ENCODE measurements at places on chromosomes 13 and 19. TPM values are rescaled to one million over a fixed set of nuclear protein-coding genes. Genes with fewer than 3 reads are reported as not detected.

GRCh38 chr19:1047696-1048147 lies 7.8 kb downstream of the ABCA7 start:
- no peak overlapping the region for H3K4me3 ChIP-seq
- H3K4me1 ChIP-seq: no peaks in the 10 kb centered on the region
- no peak overlapping the region for H3K27ac ChIP-seq
- no peaks in the 10 kb centered on the region for H3K27me3 ChIP-seq
- DNase-seq: no peak

GRCh38 chr13:97221046-97221445 lies 1.1 kb upstream of the MBNL2 start:
- DNase-seq: no peak
- H3K4me1 ChIP-seq: no peaks in the 10 kb centered on the region
- no peaks in the 10 kb centered on the region for H3K27me3 ChIP-seq
- H3K27ac ChIP-seq: peak overlapping the region; percentile 94

DNA sequence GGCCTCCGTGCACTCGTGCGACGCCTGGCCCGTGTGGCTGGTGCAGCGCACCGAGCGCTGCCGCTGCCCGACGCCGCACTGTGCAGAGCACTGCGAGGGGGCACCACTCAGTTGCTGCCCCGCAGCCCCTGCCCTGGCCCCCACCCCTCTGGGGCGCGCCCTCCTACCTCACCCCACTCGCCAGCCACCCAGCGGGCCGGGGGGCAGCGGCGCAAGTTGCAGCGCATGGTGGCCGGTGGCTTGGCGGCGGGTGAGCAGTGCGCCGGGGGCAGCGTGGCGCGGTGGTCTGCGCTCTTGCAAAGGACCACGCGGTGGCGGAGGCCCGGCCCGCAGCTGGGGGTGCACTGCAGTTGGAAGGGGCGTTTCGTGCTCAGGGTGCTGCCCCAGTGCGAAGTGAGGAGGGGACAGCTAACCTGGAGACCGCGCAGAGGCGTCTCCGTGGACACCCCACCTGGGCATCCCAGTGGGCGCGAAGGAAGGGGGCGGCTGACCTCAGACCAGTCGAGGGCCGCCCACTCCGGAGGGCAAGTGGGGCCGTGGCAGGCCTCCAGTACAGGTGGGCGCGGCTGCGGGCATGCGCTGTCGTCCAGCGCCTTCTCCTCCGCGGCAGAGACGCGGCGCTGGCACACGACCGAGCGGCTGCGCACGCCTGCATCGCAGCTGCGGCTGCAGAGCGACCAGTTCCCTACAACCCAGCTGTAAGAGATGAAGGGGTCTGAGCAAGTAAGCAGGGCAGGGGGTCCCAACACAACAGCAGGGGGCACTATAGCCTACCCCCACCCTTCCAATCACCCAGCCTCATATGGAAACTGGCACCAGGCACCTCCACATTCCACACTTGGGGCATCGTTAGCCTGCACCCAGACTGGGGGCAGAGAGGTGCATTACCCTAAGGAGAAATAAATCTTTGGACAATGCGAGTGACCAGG lies 8.0 kb upstream of the MYO1F start:
- no peak overlapping the region for H3K27ac ChIP-seq
- peaks cover 7% of the 10 kb centered on the region for H3K36me3 ChIP-seq
- DNase-seq: no peak

DNA sequence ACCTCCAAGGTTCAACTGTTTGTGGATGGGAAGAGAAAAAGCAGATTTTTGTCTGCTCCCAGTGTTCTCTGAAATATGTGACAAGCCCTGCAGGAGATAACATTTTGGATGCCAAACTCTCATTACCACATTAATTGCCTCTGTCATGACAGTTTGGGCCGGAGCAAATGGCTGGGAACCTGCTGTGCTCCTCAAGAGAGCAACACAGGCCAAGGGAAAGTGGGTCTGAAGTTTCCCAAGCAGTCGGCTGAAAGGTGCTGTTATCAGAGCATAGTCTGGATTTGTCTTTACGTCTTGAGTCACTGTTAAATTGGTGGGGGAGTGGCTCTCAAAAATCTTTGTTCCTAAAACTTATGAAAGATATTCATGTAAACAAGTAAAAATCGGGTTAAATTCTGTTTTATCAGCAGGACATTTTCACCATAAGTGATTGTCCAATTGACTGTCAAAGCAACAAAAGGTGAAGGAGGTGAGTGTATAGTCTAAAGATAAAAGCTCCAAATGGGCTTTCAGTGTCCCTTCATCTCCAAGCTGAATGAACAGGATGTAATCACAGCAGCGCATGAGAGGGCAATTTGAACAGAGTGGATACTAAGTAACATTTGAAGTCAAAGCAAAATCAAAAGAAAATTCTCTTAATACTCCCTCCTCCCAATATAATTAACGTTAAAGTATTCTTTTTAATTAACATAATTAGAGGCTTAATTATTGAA lies 844.8 kb downstream of the PCDH17 start:
- no peaks in the 10 kb centered on the region for H3K27me3 ChIP-seq
- no peaks in the 10 kb centered on the region for H3K36me3 ChIP-seq
- H3K27ac ChIP-seq: no peak overlapping the region
- no peak for DNase-seq
- no peak overlapping the region for H3K4me3 ChIP-seq

GRCh38 chr13:76329866-76330580 lies 556.2 kb downstream of the KCTD12 start:
- H3K36me3 ChIP-seq: no peaks in the 10 kb centered on the region
- H3K4me3 ChIP-seq: no peak overlapping the region
- no peaks in the 10 kb centered on the region for H3K27me3 ChIP-seq
- H3K27ac ChIP-seq: no peak overlapping the region
- no peaks in the 10 kb centered on the region for H3K4me1 ChIP-seq
- no peak for DNase-seq

GRCh38 chr13:90535421-90535820 lies 812.1 kb upstream of the MIR17HG start:
- H3K36me3 ChIP-seq: no peaks in the 10 kb centered on the region
- H3K27me3 ChIP-seq: no peaks in the 10 kb centered on the region
- H3K4me1 ChIP-seq: no peaks in the 10 kb centered on the region
- H3K27ac ChIP-seq: no peak overlapping the region

GRCh38 chr13:94305463-94305862 lies 174.0 kb downstream of the DCT start:
- H3K36me3 ChIP-seq: no peaks in the 10 kb centered on the region
- H3K4me3 ChIP-seq: no peak overlapping the region
- no peaks in the 10 kb centered on the region for H3K4me1 ChIP-seq
- H3K27ac ChIP-seq: no peak overlapping the region
- DNase-seq: no peak

GRCh38 chr19:57241176-57241575 lies 744 bp downstream of the ZNF805 start:
- no peak for DNase-seq
- H3K4me1 ChIP-seq: peaks cover 9% of the 10 kb centered on the region
- H3K27ac ChIP-seq: peak overlapping the region; percentile 94
- no peaks in the 10 kb centered on the region for H3K27me3 ChIP-seq
- H3K4me3 ChIP-seq: peak overlapping the region; percentile 80

- no peaks in the 10 kb centered on the region for H3K27me3 ChIP-seq
- H3K4me3 ChIP-seq: peak overlapping the region; percentile 61
- H3K36me3 ChIP-seq: no peaks in the 10 kb centered on the region
- peak overlapping the region; percentile 89 for H3K27ac ChIP-seq
These were observed 391 bp downstream of the ZNF761 start for GRCh38 chr19:53432088-53432661.

GRCh38 chr13:70171151-70171550 lies 62.9 kb upstream of the KLHL1 start:
- no peak for DNase-seq
- H3K36me3 ChIP-seq: no peaks in the 10 kb centered on the region
- no peak overlapping the region for H3K27ac ChIP-seq

DNA sequence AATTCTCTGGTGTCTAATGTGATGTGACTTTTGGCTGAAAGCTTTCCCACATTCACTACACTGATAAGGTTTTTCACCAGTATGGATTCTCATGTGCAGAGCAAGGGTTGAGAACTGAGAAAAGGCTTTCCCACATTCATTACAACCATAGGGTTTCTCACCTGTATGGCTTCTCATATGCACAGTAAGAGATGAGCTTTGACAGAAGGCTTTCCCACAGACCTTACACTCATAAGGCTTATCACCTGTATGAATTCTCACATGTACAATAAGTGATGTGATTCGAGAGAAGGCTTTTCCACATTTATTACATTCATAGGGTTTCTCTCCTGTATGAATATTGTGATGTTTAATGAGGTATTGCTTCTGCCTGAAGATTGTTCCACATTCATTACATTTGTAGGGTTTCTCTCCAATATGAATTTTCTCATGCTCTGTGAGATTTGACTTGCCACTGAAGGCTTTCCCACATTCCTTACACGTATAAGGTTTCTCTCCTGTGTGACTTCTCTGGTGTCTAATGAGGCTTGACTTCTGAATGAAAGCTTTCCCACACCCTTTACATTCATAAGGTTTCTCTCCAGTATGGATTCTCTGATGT lies 14.0 kb downstream of the ZNF260 start:
- H3K4me1 ChIP-seq: no peaks in the 10 kb centered on the region
- no peak overlapping the region for H3K4me3 ChIP-seq
- H3K36me3 ChIP-seq: peaks cover 38% of the 10 kb centered on the region
- no peak for DNase-seq

DNA sequence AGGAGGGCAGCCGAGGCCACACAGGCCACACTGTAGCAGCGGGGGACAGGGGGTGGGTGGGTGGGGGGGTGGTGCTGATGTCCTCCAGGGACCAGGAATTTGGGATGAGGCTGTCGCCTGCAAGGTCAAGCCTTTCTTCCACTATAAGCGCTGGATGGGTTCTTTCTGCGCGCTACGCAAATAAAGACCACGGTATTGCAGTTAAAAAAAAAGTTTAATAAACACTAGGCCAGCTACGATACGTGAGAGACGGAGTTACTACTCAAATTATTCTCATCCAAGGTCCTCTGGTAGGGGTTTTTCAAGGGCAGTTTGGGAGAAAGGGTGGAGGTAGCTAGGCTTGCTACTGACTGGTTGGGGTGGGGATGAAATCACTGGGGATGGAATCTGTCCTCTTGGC lies 508 bp upstream of the ZNF44 start:
- H3K27me3 ChIP-seq: no peaks in the 10 kb centered on the region
- H3K36me3 ChIP-seq: no peaks in the 10 kb centered on the region
- no peaks in the 10 kb centered on the region for H3K4me1 ChIP-seq

- no peak for DNase-seq
- H3K4me3 ChIP-seq: no peak overlapping the region
- no peaks in the 10 kb centered on the region for H3K27me3 ChIP-seq
- H3K4me1 ChIP-seq: no peaks in the 10 kb centered on the region
These were observed 114.6 kb downstream of the TDRD3 start for GRCh38 chr13:60511637-60512036.

BBC3 gene
- 6.4 TPM for total RNA-seq

PLK5 gene
- 0.44 TPM for total RNA-seq

CLEC17A gene
- not detected for total RNA-seq

MRPL4 gene
- total RNA-seq: 52.7 TPM

OR4F17 gene
- total RNA-seq: not detected

LYPD3 gene
- 17.6 TPM for total RNA-seq

ZNRF4 gene
- total RNA-seq: not detected
